ENCODE measurements at places on chromosomes 13 and 19. TPM values are rescaled to one million over a fixed set of nuclear protein-coding genes. Genes with fewer than 3 reads are reported as not detected.

The ZNF135 gene
- 2.1 TPM for total RNA-seq

The PRMT1 gene
- total RNA-seq, result 388 TPM

The ZNF208 gene
- 0.19 TPM for total RNA-seq

The AMH gene
- total RNA-seq, result 2.6 TPM

The TMIGD2 gene
- not detected for total RNA-seq

The KLC3 gene
- not detected for total RNA-seq

The PTH2 gene
- total RNA-seq, result not detected

The WASF3 gene
- total RNA-seq, result 26.2 TPM

The ETV2 gene
- 0.29 TPM for total RNA-seq

The SIGLEC5 gene
- not detected for total RNA-seq

The SUGP2 gene
- 39.9 TPM for total RNA-seq

The ZNF829 gene
- 2.3 TPM for total RNA-seq

The C1QTNF9B gene
- total RNA-seq, result not detected

The ENOX1 gene
- 0.65 TPM for total RNA-seq

The GIPR gene
- total RNA-seq, result under 0.01 TPM

The NUMBL gene
- 30.2 TPM for total RNA-seq

The SCN1B gene
- 10.3 TPM for total RNA-seq

The GJB6 gene
- not detected for total RNA-seq

The TMEM150B gene
- total RNA-seq, result not detected

The TMEM255B gene
- 36.1 TPM for total RNA-seq

The ZNF492 gene
- under 0.01 TPM for total RNA-seq

The COX6B2 gene
- total RNA-seq, result not detected

The P2RY11 gene
- 3.0 TPM for total RNA-seq

The ZNF154 gene
- 3.7 TPM for total RNA-seq

The FXYD3 gene
- not detected for total RNA-seq

The CYP2B6 gene
- not detected for total RNA-seq

The SHISA2 gene
- total RNA-seq, result 0.98 TPM

The SAE1 gene
- 153 TPM for total RNA-seq

The PTPRS gene
- total RNA-seq, result 28.8 TPM

The SPIB gene
- not detected for total RNA-seq

The LRRC63 gene
- total RNA-seq, result 0.10 TPM

The ZNF69 gene
- total RNA-seq, result 3.3 TPM

The LYL1 gene
- 119 TPM for total RNA-seq

The ZNF560 gene
- under 0.01 TPM for total RNA-seq

The ZFP28 gene
- total RNA-seq, result 8.7 TPM

The CYSLTR2 gene
- total RNA-seq, result 0.33 TPM

The PRRG2 gene
- 8.5 TPM for total RNA-seq

The ZNF738 gene
- 7.5 TPM for total RNA-seq

The KLK7 gene
- total RNA-seq, result not detected

The SPACA6 gene
- 7.8 TPM for total RNA-seq

The ZSWIM9 gene
- total RNA-seq, result 3.3 TPM

The SKA3 gene
- 17.3 TPM for total RNA-seq

The PRKD2 gene
- 55.3 TPM for total RNA-seq

The OR7C1 gene
- total RNA-seq, result not detected

The ZNF615 gene
- 5.3 TPM for total RNA-seq

The LILRB1 gene
- total RNA-seq, result not detected

The CEACAM8 gene
- not detected for total RNA-seq

The DHDH gene
- total RNA-seq, result not detected

The KIR3DL2 gene
- total RNA-seq, result not detected

The CLIP3 gene
- total RNA-seq, result 4.0 TPM

The PSG3 gene
- total RNA-seq, result not detected

The ITGBL1 gene
- 7.0 TPM for total RNA-seq

The ZNF440 gene
- 8.2 TPM for total RNA-seq

The KCNC3 gene
- total RNA-seq, result 0.65 TPM

The MIR17HG gene
- 7.5 TPM for total RNA-seq

All from vein endothelial cell (primary cell).